ENCODE measurements at places on chromosomes 6 and 20.

DNA sequence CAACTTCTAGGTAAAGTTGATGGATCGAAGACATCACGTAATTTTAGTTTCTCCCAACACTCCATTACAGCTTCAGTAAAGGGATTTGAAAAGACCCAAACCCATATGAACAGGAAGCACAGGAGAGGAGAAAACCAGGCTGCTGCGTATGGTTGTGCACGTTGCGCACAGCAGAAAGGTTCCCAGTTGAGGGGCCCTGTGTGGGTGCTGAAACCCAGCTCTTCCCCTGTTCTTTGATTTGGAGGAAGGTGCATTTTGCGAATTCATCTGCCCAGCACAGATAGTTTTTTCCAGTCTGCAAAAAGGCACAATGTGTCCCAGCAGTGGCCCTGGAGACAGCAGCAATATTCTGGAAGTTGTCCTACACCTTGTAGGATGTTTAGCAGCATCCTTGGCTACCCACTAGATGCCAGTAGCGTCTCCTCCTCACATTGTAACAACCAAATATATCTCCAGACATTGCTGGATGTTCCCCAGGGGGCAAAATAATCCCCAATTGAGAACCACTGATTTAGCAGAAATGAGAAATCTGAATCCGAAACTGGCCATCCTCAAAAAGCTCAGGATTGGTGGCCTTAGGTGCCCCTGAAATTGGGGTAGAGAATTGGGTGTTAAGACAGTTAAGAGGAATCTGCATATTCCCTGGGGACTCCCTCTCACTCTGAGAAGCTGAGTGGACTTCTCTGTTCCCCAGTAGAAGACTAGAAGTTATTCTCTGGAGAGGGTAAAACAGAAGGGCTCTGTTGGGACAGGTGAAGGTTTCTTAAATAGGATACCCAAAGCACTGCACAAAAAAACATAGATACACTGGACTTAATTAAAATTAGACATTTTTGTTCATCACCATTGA is 12.2 kb downstream of the SUN5 start:
- DNase-seq = no peak

GRCh38 chr6:167806061-167806700 is 20.5 kb upstream of the AFDN start:
- no peak for DNase-seq

DNA sequence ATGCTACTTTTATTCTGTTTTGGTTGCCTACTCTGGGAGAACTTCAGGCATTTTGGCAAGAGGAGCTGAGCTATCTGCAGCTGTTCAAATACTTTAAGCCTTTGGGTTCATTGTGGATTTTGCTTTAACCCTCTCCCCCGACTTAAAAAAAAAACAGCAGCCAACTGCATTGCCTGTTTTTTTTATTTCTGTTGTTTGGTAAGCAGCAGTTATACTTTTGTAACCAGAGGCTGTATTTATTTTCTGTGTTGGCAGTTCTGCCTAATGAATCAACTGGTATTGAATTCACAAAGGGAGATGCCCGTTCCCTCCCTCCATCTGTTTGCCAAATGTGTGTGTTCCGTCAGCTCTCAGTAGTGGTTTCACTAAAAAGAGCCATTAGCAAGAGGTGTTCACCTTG is 484.0 kb downstream of the UTRN start:
- DNase-seq = no peak

DNA sequence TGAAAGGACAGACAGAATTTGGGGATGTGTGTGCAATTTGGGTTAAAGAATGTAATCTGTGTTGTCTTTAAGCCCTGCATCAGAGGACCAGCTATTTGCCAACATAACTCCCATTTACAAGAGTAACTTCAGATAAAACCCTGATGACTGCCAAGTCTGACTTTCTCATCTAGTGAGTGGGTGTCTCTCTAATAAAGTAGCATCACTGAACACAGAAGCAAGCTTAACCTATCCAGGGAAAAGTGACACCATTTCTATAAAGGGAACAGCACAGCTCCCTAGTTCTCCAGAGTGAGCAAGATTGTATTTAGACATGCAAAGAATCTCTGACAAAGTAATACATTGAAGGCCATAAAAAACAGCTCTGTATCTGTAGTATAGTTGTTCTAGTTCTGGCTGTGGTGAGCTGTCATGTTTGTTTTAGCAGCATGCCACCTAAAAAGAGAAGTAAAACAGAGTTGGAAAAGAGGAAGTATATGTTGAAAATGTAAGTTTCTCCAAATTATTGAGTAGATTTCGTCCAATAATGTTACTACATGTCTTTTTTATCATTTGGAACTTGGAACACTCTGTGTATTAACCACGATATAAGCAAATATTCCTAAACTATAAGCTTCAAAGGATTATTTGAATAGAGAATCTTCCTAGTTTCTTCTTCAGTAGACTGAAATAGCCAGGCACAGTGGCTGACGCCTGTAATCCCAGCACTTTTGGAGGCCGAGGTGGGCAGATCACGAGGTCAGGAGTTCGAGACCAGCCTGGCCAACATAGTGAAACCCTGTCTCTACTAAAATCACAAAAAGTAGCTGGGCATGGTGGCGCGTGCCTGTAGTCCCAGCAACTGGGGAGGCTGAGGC is 8.8 kb upstream of the PIM1 start:
- DNase-seq = no peak

- DNase-seq = no peak
Observed at GRCh38 chr20:2775139-2775538, 25.3 kb downstream of the CPXM1 start.

DNA sequence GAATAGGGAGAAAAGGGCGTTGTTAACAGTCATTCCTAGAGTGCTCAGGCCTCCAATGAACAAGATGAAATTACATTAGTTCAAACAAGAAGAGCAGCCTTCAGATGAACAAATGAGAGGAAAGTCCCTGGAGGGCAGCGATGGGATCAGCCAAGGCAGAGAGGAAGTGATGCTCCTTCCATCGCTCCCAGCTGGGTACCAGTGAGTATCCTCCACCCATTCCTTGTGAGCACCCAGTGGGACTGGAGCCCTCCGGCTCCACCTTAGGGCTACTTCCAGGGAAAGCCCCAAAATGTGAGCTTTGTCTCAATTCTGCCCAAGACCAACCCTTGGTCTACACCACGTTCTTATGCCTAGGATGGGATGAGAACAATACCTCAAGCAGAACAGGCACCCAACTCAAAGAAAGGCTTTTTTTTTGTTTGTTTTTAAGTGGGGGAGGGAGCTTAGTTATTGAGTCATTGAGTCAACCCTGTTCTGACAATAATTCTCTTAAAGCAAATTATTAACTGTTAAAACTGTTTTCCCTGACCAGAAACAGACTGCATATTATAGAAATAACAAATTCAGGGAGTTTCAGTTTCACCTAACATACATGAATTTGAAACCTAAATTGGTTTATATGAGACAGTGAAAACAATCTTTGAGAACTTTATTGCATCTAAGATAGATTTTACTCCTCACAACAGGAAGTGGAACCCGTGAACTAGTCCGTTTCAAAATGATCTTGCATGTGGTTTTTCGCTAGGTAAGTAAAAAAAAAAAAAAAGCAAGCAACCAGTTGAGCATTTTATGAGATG is 106.9 kb downstream of the IPCEF1 start:
- DNase-seq = no peak

DNA sequence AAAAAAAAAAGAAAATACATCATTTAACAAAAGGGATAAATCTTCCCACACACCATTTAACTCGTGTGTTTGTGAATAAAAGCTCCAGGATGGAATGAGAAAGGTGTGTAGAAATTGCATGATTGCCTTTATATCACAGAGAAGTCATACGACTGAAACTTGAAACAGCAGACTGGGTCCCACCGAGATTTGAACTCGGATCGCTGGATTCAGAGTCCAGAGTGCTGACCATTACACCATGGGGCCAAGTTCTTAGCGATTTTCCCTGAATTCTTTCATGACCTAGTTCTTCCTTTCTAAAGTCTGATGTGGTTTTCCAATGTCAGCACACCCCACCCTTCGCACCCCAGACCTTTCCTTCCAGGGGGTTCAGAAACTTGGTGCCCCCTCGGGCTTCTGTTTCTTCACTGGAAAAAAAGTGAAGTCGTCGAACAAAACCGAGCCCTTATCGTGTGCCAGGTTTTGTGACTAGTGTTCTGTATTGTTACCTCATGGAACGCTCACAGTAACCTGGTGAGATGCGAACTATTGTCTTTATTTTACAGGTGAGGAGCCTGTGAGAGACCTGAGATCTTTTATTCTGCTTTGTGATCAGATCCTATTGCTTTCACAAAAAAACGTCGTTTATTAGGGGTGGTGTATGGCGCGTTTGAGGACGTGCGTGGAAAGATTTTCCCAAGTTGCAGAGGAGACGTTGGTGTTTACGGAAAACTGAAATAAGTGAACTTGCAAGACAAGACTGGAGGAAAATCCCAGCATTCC is 120.8 kb downstream of the OR2B2 start:
- DNase-seq = no peak

DNA sequence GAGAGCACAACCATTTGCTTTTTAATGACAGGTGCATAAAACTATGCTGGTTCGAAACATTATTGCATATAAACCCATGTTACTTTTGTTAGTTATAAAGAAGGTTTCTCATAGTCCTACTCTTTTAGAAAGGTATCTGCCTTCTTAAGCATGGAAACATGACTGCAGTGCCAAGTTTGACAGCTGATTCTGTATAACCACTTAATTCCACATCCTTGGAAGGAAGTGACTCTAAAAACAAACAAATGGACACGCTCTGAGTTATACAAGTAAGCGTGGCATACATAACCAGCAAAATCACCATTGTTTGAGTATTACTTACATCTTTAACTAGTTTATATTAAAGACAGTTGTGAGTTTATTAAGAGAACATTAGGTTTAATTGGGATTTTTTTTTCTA is 125.0 kb upstream of the HDGFL1 start:
- no peak for DNase-seq

DNA sequence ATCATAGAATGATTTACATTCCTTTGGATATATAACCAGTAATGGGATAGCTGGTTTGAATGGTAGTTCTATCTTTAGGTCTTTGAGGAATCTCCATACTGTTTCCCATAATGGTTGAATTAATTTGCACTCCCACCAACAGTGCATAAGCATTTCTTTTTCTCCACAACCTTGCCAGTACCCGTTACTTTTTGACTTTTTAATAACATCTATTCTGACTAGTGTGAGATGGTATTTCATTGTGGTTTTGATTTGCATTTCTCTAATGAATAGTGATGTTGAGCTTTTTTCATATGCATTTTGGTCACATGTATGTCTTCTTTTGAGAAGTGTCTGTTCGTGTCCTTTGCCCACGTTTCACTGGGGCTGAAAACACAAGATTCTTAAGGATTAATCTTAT is 107.3 kb downstream of the TINAG start:
- no peak for DNase-seq

Data from activated CD8-positive, alpha-beta memory T cell treated with anti-CD3 and anti-CD28 coated beads for 4 hours (primary cell).